Activated T-helper 1 cell treated with anti-CD3 and anti-CD28 coated beads, Interleukin-2, amount 50 U/mL, for 16 hours (primary cell): ENCODE measurements at places on chromosomes 3 and 15.

- peak; percentile 30 for DNase-seq
These were observed 7.7 kb downstream of the CCR5 start for GRCh38 chr3:46378426-46378942.

- DNase-seq, result no peak
These were observed 18.1 kb downstream of the METTL6 start for GRCh38 chr3:15409239-15409638.

- DNase-seq, result no peak
These were observed 443.2 kb upstream of the FRG2C start for GRCh38 chr3:75220932-75221331.

DNA sequence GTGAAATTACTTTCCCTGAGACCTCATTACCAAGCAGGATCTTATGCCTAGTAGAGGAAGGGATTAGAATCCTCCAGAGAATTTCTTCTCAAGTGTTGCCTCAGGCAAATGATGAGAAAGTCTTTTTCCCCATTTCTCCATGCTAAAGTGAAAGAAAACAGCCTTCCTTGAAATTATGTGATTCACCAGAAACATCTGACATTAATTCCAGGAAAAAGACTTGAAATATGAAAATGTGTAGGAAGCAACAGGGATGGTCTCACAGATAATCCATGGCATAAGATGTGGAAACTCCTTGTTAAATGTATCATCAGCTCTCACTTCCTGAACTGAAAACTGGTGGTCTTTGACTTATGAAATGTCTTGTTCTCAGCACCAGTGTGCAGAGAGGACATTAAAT, 17.9 kb upstream of the ABI3BP start:
- DNase-seq, result no peak

GRCh38 chr15:33443708-33444107, 132.9 kb downstream of the RYR3 start:
- no peak for DNase-seq

DNA sequence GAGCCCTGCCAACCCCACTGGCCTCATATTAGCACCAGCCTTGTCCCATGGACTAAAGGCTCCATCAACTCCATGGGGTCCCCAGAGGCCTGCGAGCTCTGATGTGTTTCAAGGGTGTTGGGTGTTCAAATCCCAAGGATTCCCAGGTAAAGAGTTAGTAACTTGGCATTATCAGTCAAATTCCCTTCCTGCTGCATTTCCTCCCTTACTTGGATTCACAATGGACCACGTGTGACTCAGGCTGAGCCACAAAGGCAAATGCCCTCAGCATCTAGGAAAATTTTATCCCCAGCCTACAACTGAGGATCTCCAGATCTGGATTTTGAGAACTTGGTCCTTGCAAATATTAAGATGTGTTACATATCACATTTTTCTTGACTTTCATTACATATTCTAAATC, 58.8 kb downstream of the GADL1 start:
- DNase-seq, result no peak

GRCh38 chr15:67156426-67156825, 91.0 kb downstream of the SMAD3 start:
- no peak for DNase-seq

- no peak for DNase-seq
These were observed 287.6 kb upstream of the ICE2 start for GRCh38 chr15:60766391-60767128.

GRCh38 chr3:140553591-140553990, 124.3 kb upstream of the TRIM42 start:
- DNase-seq, result no peak

DNA sequence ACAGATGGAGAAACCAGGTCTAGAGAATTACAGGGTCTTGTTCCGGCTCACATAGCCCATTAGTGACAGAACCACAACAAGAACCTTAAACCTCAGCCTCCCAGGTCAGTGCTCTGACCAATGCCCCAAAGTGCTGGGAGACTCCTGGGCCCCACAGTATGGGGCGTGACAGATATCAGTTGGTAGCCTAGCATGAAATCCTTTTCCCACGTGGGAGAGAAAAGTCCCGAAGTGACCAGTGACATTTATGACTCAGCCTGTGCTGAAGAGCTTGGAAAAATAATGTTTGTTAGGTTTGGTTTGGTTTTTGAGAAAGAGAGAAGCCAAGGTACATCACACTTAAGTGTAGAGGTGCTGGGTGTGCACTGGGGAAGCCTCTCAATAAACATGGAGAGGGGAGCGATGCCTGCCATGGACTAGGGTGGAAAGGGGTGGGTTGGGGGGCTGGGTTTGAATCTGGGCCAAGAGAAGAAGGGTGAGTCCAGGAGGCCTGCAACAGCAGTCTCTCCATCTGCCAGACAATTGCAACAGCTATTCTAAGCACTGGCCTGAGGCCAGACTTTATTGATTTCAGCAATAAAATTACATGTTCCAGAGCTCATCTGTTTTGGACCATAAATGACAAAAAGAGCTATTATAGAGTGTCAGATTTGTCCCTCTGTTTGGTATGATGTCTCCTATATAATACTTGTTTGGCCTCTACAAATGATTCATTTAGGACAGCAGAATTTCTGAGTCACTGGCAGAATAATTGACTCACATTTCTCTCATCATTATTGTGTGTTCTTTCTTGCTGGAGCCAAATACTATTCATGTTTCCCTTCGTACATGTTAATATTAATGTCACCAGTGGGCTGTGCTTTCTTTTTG, 43.4 kb downstream of the C2CD4A start:
- no peak for DNase-seq
